Glutamatergic neuron (in vitro differentiated cells): ENCODE measurements at places on chromosomes 6 and 20.

- no peak for DNase-seq
These were observed 625.7 kb upstream of the PTCHD4 start for GRCh38 chr6:48736501-48737206.

DNA sequence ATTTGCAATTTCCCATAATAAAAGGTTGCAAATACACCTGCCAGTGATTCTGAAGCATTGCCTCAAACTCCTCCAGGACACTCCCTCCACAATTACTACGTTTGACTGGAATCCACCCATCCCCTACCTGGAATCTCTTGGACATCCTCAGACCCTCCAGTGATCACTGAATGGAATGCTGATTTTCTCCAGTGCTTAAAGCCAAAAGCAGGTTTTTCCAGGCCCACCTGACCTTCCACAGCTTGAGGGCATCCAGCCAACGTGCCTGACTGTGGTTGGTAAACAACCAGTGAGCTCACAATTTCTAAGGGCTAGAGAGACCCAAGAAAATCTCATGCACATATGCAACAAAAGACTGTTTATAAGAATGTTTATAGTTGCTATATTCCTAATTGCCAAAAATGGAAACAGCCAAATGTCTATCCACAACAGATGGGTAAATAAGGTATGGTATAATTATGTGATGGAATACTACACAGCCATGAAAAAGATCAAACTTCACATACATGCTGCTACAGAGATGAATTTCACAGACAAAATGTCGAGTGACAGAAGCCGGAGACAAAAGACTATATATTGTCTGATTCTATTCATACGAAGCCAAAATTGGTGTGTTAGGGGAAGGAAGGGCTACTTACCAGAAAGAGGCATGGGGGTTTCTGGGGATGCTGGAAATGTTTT is 147.1 kb upstream of the RREB1 start:
- no peak for DNase-seq

- DNase-seq: no peak
These were observed 56.7 kb upstream of the IRAK1BP1 start for GRCh38 chr6:78810698-78811097.

- peak; percentile 93 for DNase-seq
These were observed at the start of gene ELOVL4 for GRCh38 chr6:79947191-79948186. Gene ELOVL4, minus strand, starts transcription at chr6:79947553. Its CDS starts 274 bp downstream, at chr6:79947279.

DNA sequence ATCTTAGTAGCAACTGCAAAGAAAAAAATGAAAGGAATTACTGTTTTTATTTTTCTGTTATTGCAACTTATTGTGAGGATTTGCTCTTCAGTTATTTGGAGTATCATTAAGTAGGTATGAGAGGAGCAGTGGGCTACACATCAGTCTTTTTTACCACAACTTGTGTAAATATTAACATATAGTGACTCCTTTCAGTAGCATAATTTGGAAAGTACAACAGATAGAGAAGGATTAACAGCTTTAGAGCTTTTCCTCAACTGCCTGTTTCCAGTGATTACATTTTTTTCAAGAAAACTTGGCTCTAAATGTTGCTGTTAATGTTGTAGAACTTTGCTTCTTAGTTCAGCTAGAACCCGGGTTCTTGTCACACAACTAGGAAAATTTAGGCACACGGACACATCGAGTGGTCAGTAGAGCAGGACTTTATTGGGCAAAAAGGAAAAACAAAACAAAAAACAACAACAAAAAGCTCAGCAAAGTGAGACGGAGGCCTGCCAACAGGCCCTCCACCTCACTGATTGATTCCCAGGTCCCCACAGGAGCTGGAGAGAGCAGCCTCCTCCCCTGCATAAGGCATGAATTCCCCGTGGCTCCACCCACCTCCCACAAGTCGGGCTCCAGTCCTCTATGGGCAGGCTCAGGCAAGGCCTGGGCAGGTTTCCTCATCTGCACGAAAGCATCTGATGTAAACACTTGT is 75.1 kb downstream of the ADGRG6 start:
- peak; percentile 56 for DNase-seq
